Activated T-helper 1 cell treated with anti-CD3 and anti-CD28 coated beads, Interleukin-2, amount 50 U/mL, for 16 hours (primary cell): ENCODE measurements at places on chromosomes 3 and 15.

GRCh38 chr3:45979378-45979777 lies 16.2 kb downstream of the FYCO1 start:
- no peak for DNase-seq

DNA sequence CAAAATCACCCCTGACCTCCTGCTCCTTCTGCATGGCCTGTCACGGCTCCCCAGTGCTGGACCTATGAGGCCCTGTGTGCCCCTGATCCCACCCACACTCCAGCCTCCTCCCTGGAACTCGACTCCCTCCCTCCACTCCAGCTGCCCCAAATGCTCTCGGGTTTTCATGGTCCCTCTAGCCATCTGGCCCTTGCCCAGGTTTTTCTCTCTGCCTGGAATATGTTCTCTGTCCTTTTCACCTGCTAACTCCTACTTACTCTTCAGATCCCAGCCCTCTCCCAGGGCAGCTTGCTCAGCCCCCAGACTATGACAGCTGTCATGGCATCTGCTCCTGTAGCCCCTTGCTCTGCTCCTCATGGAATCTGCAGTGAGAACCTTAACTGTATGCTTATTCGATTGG lies 30.3 kb downstream of the DUSP7 start:
- DNase-seq: no peak

GRCh38 chr3:192026661-192027060 lies 565.7 kb downstream of the PYDC2 start:
- DNase-seq: no peak

DNA sequence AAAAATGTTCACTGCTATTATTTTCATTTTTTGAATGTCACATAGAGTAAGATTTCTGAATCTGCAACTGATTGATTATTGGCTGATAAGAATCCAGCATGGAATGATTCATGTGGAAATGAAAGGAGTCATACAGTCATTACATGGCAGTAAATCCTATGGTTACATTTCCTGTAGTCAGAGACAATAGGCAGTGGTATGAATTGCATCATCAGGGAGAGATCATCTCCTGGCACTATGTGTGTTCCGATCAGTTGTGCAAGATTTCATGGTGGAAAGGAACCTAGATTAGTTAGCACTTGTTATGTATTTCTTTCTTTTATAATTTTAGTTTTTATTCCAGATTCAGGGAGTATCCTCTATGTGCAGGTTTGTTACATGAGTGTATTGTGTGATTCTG lies 38.8 kb downstream of the SLC12A1 start:
- DNase-seq: no peak

DNA sequence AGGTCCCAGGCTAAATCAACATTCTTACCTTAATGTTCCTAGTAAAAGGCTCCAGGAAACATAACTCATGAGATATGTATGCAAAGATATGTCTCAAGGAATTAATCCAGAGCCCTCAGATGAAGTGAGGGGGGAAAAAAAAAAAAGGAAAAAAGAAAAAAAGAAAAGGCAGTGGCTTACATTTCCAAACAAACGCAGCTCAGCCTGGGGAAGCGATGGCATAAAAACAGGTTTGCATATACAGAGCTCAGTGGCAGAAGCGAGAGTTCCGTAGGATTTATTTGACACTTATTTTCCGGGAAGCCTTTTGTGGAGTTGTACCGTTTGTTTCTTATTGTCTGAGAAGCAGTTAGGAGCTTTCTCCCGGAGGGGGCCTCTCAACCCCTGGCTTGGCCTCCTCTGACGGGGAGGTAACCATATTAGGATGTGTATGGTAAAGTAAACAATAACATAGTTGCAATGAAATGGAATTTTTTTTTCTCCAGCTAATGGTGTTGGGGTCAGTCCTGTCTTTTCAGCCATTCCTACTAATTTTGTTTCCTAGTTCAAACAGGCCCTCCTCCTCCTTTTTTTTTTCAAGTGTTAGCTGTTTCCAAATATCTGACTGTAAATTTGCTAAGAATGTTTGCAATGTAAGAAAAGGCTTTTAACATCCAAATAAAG lies 338.6 kb downstream of the FOXP1 start:
- no peak for DNase-seq

DNA sequence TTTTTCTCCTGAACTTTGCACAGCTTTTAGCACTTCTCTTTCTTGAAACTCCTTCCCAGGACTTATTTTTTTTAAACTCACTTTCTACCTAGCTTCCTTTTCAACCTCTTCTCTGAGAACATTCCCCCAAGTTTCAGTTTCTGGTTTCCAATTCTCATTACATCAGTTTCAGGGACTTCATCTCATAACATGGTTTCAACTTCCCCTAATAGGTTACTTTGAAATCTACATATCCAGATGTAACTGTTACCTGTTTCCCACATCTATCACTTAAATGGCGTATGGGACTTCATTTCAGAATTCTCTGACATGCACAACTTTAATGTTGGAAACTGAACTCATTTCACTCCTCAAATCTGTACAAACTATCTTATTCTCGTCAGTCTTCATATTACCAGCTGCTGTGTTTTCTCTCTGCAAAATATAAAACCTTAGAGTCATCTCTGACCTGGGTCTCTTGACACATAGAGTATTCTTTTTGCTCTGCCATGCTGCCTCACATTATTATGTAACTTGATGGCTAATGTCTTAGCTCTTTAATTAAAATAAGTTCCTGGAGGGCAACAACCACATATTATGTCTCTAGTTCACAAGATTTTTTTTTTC lies 58.4 kb downstream of the NME9 start:
- DNase-seq: no peak

GRCh38 chr3:153001210-153002078 lies 160.6 kb upstream of the RAP2B start:
- no peak for DNase-seq

- DNase-seq: no peak
Measured at GRCh38 chr3:161576714-161577510, 80.3 kb downstream of the OTOL1 start.

DNA sequence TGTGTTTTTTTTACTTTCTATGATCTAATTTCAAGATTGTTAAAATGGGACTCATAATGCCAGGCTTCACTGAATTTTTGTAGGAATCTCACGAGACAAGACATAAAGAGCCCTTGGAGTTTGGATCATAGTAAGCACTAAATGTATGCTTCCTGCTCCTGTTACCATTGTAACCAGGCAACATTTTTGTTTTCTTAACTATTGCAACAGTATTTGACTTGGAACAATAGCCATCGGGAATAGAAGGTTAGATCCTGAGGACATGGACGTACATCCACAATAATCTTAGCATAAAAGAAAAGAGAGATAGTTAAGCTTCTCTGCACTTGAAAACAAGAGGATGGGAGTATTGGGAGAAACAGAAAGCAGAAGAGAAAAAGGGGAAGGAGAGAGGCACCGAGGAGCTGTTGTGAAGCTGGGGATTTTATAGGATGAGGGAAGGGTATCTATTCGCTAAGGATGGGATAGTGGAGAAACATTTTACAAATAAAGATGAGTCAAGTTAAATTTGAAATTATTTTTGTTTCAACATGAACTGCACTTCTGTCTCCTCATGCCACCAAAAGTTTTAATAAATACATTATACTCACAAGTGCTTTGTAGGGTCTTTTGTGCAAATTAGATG lies 131.4 kb downstream of the TMCO5A start:
- DNase-seq: no peak

- DNase-seq: no peak
Measured at GRCh38 chr3:71784914-71785531, at the start of gene PROK2. Gene PROK2 (minus strand): TSS chr3:71785148. CDS start chr3:71785052, 96 bp downstream.

GRCh38 chr3:18593231-18593630 lies 168.1 kb upstream of the SATB1 start:
- no peak for DNase-seq

- no peak for DNase-seq
Measured at GRCh38 chr15:99324082-99324620, 72.9 kb downstream of the LRRC28 start.

GRCh38 chr3:65713016-65713415 lies 325.7 kb downstream of the MAGI1 start:
- no peak for DNase-seq

- no peak for DNase-seq
Measured at GRCh38 chr15:89177633-89178306, 43.6 kb downstream of the RLBP1 start.

GRCh38 chr3:82802501-82802900 lies 1041.1 kb upstream of the GBE1 start:
- DNase-seq: no peak

GRCh38 chr15:101135532-101136166 lies 116.2 kb downstream of the CHSY1 start:
- DNase-seq: no peak

DNA sequence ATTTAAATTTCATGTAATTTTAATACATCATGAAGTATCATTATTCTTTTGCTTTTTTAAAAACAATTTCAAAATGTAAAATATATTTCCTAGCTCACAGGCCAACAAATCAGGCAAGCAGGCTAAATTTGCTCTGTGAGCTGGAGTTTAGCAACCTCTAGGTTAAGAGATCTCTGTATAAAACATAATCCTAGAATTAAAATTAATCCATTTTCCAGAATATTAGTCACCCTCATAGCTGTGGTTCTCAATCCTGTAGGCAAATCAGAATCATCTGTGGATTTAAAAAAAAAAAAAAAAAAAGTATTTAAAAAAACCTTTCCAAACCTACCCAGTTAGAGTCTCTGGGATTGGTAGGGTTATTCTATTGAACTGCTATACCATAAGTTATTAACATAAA lies 209.7 kb downstream of the MINAR1 start:
- DNase-seq: no peak

DNA sequence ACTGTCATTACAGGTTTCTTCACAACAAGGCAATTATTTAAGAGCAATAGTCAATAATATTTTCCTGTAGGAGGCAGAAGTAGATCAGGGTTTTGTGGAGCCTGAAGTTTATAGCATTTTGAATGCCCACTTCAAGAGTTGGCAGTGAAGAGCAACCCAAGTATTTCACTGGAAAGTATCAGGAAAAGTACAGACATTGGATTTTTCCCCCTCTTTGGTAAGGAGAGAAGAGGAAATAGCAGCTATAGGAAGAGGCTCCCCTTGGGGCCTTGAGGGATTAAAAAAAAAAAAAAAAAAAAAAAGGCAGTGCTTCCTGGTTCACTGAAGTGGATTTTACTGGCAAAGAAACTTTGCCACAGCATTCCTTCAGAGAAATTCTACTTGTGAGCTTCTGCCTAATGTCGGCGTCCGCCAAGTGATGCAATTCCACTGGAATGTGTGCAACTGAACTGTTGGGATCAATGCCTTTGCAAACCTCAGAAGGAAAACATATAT lies 5.7 kb upstream of the CNTN6 start:
- DNase-seq: no peak

GRCh38 chr3:19598870-19599269 lies 335.1 kb downstream of the EFHB start:
- DNase-seq: no peak

DNA sequence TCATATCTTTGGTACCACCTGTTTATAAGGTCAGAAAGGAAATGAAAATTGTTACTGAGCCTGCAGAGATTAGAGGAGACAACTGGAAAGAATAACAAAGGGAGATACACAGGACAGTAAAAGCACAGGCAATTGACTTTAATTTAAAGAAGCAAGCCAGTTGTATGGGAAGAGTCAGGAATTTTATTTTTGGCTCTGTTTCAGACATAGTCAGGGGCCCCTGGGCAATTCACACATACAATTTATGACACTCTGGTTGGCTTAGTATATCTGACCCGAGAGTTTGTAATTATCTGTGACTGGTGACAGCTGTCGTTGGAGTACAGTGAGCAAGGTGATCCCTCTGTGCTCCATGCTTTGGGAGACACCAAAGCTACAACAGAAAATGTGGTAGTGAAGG lies 591.9 kb upstream of the NECTIN3 start:
- DNase-seq: no peak

DNA sequence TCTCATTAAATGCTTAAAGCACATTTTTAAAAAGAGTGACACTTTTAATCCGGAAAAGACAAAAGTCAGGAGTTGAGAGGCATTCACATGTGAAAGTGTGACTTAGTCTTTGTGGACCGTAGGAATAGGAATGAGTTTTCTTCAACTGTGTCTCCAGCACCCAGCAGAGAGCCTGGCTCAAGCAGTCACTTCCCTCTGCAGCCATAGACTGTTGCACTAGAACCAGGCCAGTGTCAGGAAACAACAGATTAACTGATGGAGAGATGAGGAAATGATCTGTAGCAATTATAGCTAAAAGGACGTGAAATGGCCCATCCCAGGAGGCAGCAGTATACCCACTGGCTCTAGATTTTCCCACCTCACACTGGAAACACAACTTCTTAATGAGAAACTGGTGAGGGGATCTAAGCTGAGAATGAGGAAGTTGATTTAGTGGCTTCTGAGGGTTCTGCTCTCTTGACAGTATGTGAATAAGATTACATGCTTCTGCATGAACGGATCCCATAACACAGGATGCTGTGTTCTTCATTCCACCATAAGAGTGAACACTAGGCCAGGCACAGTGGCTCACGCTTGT lies 19.8 kb downstream of the CFAP92 start:
- no peak for DNase-seq

DNA sequence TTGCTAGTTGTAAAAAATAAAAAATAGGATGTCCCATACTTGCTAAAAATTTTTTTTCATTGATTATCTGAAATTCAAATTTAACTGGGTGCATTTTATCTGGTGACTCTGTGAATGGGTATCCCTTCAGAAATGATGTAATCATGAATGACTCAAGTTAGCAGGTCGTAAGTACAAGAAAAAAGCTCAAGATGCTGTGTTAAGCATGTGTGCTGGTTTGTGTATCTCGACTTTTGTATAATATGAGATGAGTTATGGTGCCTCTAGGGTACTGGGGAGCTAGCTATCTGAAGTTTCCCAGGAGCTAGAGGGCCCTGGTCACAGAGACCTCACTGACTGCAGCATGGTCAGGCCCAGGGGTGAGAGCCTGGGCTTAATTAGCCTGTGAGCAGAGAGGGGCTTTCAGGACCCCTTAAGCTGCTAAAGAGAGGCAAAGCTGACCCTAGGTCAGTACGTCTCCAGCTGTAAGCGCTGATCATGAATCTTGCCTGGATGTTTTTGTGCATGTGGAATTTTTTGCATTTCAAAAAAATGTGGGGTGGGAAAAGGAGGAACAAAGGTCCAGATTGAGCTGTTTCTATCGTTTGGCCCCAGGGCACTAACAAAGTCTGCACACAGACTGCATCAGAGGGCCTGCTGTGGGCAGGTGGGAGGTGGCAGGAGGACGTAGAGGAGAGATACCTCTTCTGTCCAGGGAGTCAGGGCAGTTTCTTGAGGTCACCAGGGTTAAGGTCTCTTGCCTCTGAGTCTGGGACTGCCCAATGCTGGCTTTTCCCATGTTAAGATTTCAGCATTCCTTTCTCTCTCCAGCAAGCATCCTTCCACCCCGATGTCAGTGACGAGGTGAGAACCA lies 233.2 kb upstream of the TPM1 start:
- DNase-seq: no peak

GRCh38 chr3:143363276-143363675 lies 243.7 kb downstream of the CHST2 start:
- no peak for DNase-seq
